ENCODE measurements at places on chromosomes 11 and 22.

GRCh38 chr11:119742263-119742861 lies 13.4 kb upstream of the NECTIN1 start:
- no peak for DNase-seq

DNA sequence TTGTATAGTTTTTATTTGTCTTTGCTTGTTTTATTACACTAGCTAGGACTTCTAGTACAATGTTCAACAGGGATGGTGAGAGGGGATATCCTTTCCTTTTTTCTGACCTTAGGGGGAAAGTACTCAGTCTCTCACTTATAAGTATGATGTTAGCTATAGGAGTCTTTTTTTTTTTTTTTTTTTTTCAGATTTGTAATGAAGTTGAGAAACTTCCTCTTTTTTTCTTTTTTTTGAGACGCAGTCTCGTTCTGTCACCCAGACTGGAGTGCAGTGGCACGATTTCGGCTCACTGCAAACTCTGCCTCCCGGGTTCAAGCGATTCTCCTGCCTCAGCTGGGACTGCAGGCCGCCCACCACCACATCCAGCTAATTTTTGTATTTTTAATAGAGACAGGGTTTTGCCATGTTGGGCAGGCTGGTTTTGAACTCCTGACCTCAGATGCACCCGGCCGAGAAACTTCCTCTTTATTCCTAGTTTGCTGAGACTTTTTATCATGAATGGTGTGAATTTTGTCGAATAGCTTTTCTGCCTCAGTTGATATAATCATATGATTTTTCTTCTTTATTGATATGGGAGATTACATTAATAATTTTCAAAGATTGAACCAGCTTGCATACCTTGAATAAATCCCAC lies 10.9 kb downstream of the TRIM22 start:
- no peak for DNase-seq

GRCh38 chr22:44648821-44649565 lies 53.0 kb upstream of the PRR5 start:
- DNase-seq = no peak

- DNase-seq = no peak
These were observed 41.0 kb downstream of the C11orf58 start for GRCh38 chr11:16779436-16779835.

- no peak for DNase-seq
These were observed 1.7 kb downstream of the NRXN2 start for GRCh38 chr11:64721359-64721699.

DNA sequence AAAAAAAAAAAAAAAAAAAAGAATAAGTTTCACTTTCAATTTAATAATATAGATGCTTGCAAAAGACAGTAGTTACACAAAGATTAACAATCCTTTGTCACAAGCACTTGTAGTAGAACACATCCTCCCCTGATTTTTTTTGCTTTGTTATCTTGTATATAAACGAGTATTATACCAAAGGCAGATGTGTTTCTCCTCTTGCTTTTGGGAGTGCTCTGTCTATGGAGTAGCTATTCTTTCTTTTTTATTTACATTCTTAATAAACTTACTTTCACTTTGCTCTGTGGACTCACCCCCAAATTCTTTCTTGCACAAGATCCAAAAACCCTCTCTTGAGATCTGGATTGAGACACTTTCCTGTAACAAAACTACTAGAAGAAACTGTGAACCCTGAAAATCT lies 3.4 kb upstream of the MRPL16 start:
- DNase-seq = no peak

DNA sequence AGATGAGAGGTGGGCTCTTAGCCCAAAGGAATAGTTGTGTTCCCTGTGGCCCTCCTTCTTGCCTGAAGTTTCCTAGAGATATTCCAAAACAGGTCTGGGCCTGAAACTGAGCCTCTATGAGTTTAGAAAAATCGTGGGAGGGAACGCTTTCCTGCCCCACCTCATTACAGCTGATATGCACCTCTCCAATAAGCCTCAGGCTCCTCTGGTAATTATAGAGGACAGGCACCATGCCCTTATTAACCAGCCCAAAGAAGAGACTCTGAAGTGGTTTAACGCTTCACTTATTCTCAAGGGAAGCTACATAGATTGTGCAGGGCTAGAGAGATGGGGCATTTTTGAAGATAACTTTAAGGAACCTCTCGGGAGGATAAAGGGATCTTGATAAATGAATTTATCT lies 3.4 kb upstream of the MPZL2 start:
- no peak for DNase-seq

GRCh38 chr11:121514432-121515334 lies 61.9 kb upstream of the SORL1-AS1 start:
- no peak for DNase-seq

GRCh38 chr11:64245401-64245796 lies 1.3 kb downstream of the PPP1R14B start:
- no peak for DNase-seq

GRCh38 chr11:112128483-112129121 lies 35.3 kb downstream of the IL18 start:
- DNase-seq = no peak

GRCh38 chr22:27133681-27134314 lies 476.4 kb downstream of the MIAT start:
- no peak for DNase-seq

- DNase-seq = no peak
These were observed 52.8 kb upstream of the LDLRAD3 start for GRCh38 chr11:35891096-35891495.

DNA sequence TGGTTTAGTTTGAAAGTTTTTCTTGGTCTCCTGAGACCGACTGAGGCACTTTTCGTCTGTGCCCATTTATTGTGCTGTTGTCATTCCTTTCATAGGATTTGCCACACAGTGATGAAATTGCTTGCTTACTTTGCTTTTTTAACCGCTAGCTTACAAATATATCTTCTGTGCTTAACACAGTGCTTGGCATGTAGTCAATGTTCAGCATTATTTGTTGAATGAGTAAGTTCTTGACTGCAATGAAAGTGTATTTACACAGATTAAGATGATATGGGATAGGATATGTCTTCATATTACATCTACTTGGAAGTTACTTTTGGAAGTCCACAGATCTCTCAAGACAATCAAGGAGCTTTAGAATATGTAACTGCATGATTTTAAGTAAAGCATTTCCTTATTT lies 91.2 kb downstream of the GRIA4 start:
- no peak for DNase-seq

All from activated CD4-positive, CD25-positive, alpha-beta regulatory T cell treated with anti-CD3 and anti-CD28 coated beads, Interleukin-2, amount 50 U/mL, for 72 hours (primary cell).